ENCODE measurements at places on chromosomes 7 and 10. TPM values are rescaled to one million over a fixed set of nuclear protein-coding genes. Genes with fewer than 3 reads are reported as not detected.

The MYL7 gene
- polyA plus RNA-seq: not detected

The DNAAF5 gene
- 16.9 TPM for polyA plus RNA-seq

DNA sequence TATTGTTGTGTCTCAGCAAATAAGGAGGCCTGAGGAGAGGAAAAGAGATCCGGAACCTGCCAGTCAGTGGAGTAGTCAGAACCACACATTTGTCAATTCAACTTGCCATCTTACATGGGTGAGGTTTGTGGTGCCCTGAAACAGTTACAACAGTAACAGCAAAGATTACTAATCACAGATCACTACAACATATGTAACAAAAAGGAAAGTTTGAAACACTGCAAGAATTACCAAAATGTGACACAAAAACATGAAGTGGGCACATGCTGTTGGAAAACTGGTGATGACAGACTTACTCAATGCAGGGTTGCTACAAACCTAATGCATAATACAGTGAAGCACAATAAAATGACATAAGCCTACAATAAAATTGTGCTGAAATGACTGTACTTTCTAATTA lies 89.4 kb downstream of the LRRN3 start:
- no peak for DNase-seq

DNA sequence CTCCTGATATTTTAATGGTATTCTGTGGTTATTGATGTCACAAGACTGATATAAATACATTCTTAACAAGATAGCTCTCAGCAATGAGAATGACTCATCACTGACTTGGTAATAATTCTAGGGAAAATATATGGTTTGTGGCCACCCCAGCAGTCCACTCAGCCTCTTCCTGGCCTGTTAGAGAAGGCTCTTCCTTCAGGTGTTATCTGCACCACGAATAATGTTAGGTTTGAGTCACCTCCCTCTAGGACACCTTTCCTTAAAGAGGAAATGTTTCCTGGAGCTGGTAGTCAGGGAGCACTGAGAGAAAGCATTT lies 163.3 kb downstream of the SVIL start:
- peak; percentile 44 for DNase-seq

GRCh38 chr10:69703256-69703655 lies 73.2 kb downstream of the FAM241B start:
- no peak for DNase-seq

The PTPRN2 gene
- polyA plus RNA-seq: 0.02 TPM

GRCh38 chr7:4734587-4735345 lies 40.7 kb upstream of the AP5Z1 start:
- no peak for DNase-seq

DNA sequence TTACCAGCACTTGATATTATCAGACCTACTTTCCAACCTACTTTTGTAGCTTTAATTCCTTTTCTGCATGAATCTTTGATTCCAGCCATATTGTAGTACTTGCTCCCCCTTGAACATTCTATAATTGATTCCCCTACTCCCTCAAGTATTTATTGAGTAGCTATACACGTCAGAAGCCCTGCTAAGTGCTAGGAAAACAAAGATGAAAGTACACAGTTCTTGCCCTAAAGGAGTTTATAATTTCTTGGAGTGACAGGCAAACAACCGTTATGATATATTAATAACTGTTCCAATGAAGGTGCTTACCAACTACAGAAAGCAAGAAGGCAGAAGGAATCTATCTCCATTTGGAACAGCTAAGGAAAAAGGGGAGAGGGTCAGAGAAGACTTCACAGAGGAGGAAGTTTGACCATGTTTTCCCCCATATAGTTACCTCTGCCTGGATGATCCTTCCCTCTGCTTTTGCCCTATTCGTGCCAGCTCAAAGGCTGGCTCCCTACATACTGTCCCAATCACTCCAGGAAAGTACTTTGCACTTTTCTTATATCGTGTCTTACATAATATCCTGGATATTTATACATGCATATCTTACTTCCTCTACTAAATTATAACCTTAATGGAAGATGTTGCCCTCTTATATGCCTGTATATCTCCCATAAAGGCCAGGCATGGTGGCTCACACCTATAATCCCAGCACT lies 54.7 kb downstream of the SCD start:
- DNase-seq: no peak

DNA sequence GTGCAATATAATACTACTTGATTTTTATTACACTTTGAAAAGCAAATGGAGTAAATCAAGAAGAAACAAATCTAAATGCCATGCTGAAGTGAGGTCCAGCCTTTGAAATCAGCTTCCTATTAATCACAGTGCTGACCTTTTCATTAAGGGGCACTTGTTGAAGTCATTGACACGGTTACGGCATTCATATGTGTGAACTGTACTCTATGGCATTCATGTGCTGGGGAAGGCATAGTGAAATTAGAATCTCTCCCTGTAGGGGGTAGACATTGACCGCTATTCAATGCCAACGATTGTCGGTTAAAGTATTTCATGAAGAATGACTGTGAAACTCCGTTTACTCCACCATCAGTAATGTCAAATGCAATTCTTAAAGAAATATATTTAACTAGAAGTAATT lies 296.1 kb upstream of the SEMA3A start:
- DNase-seq: no peak

- DNase-seq: no peak
Measured at GRCh38 chr7:44309271-44310091, 15.9 kb downstream of the CAMK2B start.

DNA sequence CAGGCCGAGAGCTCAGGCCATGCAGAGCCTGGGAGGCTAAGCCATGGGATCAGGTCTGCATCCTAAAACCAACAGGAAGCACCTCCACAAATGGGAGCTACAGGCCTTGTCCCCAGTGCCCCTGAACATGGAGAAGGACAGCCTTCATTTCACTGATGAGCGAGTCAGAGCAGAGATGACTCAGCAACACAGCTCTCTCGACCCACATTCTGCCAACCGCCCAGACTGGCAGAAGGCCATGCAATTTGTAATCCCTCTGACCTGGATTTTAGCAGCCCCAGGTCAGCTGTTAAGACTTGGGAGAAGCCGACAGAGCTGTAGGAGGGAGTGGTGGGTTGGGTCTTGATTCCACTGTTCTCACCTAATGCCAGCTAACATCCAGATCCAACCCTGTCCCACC lies 25.5 kb downstream of the VOPP1 start:
- DNase-seq: no peak

GRCh38 chr10:122559228-122559627 lies 1.3 kb upstream of the DMBT1 start:
- DNase-seq: no peak

DNA sequence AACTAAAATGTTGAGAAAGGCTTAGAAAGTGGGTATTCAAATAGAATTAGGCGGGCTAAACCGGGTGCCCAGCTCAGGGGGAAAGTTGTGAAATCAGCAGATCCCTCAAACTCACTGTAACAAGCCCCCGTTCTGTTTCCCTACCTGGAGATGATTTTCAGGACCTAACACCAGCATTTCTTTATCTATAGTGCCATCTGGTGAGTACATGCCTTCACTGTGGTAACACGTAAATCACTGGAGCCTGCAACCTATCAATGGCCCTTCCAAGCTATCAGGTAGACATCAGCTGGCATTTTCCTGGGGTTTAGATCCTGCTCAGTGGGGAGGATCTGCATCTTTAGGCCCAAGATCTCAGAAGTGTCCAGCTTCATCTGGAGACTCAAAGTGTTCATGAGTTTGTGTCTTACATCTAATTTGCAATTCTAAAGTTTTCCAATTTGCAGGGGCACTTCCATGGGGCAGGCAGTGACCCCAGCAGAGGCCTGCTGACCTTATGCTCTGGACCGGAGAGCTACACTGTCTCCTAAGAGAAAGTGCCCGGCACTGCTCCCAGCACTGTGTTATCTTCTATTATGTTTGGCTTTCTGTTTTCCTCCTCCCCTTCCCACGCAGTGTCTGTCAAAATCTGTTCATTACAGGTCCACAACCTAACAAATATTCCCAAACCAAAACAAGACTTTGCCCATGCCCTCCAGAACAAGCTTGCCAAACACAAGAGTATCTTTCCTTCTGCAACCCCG lies 132.5 kb downstream of the LSM5 start:
- no peak for DNase-seq

The GRK5 gene
- polyA plus RNA-seq: 29.3 TPM
